ENCODE measurements at places on chromosomes 11 and 22. TPM values are rescaled to one million over a fixed set of nuclear protein-coding genes. Genes with fewer than 3 reads are reported as not detected.
A peak's percentile ranks its signal among the peaks of the same experiment; 100 is the strongest.

GRCh38 chr11:15291885-15292284 is 177.2 kb downstream of the INSC start:
- DNase-seq = no peak
- H3K27me3 ChIP-seq = no peaks in the 10 kb centered on the region
- H3K36me3 ChIP-seq = no peaks in the 10 kb centered on the region
- no peaks in the 10 kb centered on the region for H3K4me1 ChIP-seq
- H3K4me3 ChIP-seq = no peak overlapping the region

- no peak overlapping the region for H3K27ac ChIP-seq
- no peak overlapping the region for H3K4me3 ChIP-seq
- no peaks in the 10 kb centered on the region for H3K36me3 ChIP-seq
- DNase-seq = no peak
- H3K27me3 ChIP-seq = peaks cover 1% of the 10 kb centered on the region
- peaks cover 23% of the 10 kb centered on the region for H3K4me1 ChIP-seq
Measured at GRCh38 chr22:36544107-36544620, 15.2 kb upstream of the EIF3D start.

DNA sequence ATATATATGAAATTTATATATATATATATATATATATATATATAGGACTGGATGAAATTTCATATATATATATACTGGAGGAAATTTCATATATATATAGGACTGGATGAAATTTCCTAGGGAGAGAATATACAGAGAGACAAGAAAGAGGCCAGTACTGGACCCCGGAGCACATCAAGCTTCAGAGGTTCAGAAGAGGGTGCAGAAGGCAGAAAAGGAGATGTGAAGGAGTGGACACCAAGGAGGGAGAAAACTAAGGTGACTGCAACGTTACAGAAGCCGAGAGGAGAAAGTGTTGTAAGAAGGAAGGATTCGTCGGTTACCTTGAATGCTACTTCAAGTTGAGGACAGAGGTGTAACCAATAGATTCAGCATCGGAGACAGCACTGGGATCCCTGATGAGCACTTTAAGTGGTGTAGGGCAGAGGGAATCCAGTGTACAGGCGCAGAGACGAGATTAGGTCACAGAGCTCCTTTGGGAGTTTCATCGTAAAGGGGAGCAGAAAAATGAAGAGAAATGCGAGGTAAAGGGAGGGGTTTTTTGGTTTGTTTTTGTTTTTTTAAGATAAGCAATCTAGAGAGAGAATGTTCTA is 8.5 kb upstream of the TPH1 start:
- no peak for DNase-seq
- H3K4me1 ChIP-seq = no peaks in the 10 kb centered on the region
- no peak overlapping the region for H3K27ac ChIP-seq
- H3K36me3 ChIP-seq = no peaks in the 10 kb centered on the region
- H3K27me3 ChIP-seq = peaks cover 6% of the 10 kb centered on the region

GRCh38 chr22:46517255-46517761 is 20.1 kb downstream of the CELSR1 start:
- DNase-seq = peak; percentile 88
- H3K4me1 ChIP-seq = peaks cover 14% of the 10 kb centered on the region
- H3K4me3 ChIP-seq = no peak overlapping the region
- no peaks in the 10 kb centered on the region for H3K27me3 ChIP-seq
- no peaks in the 10 kb centered on the region for H3K36me3 ChIP-seq
- H3K27ac ChIP-seq = peak overlapping the region; percentile 50

DNA sequence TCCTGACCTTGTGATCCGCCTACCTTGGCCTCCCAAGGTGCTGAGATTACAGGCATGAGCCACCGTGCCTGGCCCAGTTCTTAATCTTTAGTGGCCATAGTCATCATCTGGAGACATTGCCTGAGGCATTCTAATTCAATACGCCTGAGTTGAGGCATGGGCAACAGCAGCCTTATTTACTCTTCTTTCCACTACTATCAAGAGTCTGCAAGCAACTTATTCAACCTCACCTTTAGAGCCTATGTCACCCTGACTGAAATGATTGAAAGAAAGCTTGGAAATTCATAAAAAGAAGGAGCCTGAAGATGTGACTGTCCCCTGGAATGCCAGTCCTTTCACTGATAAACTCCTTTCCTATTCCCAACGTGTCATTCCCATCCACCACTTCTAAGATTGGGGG is 15.8 kb upstream of the PAFAH1B2 start:
- no peak overlapping the region for H3K27ac ChIP-seq
- H3K4me1 ChIP-seq = no peaks in the 10 kb centered on the region
- peaks cover 9% of the 10 kb centered on the region for H3K27me3 ChIP-seq
- no peaks in the 10 kb centered on the region for H3K36me3 ChIP-seq
- no peak for DNase-seq

DNA sequence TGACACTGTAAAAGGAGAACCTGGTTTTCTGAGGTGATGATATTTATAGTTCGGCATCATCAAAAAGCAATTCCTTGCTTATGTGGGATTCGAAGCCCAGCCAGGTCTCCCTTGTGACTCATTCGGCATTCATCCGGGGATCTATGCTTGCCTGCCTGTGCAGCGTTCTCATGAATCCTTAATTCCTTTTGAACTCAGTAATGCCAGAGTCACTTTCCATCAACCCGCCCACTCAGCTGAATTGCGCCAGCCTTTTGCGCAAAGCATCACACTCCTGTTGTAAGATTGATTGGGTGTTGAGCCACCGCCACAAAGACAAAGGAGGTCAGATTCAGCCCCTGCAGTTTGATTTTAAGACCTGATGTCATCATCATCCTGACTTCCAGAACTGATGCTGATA is 128.6 kb downstream of the SLC17A6 start:
- no peaks in the 10 kb centered on the region for H3K36me3 ChIP-seq
- no peak overlapping the region for H3K4me3 ChIP-seq
- H3K27ac ChIP-seq = no peak overlapping the region
- DNase-seq = no peak

DNA sequence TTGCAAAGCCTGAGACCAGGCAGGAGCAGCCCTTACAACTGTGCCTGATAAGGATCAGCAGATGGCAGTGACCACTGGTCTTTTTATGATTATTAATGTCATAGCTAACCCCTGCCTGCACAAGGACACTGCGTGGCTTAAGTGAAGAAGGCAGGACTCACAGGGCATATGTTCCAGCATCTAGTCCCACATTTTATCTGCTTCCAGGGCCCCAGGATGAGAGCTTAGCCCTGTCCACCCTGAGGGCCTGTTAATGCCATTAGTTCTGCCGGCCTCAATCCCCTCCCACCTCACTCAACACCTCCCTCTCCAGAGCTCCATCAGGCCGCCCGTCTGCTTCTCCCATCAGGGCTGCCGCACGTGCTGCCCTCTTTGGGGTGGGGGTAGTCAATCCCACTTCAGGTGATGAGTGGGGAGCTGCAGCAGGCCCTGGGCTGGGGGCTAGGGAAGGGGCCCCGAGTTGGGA is 33.1 kb upstream of the TSPAN18 start:
- no peak overlapping the region for H3K4me3 ChIP-seq
- H3K27me3 ChIP-seq = peaks cover 7% of the 10 kb centered on the region
- H3K36me3 ChIP-seq = no peaks in the 10 kb centered on the region
- DNase-seq = no peak
- no peak overlapping the region for H3K27ac ChIP-seq

- H3K36me3 ChIP-seq = no peaks in the 10 kb centered on the region
- no peak for DNase-seq
- H3K27ac ChIP-seq = no peak overlapping the region
- H3K4me1 ChIP-seq = no peaks in the 10 kb centered on the region
- H3K4me3 ChIP-seq = no peak overlapping the region
Measured at GRCh38 chr22:47623763-47624148, 861.3 kb downstream of the TBC1D22A start.

Gene KRTAP5-4
- not detected for total RNA-seq

Gene C11orf42
- not detected for total RNA-seq

Gene NDUFC2
- total RNA-seq = 236 TPM

- H3K27ac ChIP-seq = no peak overlapping the region
- H3K27me3 ChIP-seq = no peaks in the 10 kb centered on the region
- H3K4me1 ChIP-seq = peaks cover 11% of the 10 kb centered on the region
- no peak for DNase-seq
- H3K36me3 ChIP-seq = no peaks in the 10 kb centered on the region
Measured at GRCh38 chr11:3090096-3090901, 33.1 kb upstream of the CARS1 start.

DNA sequence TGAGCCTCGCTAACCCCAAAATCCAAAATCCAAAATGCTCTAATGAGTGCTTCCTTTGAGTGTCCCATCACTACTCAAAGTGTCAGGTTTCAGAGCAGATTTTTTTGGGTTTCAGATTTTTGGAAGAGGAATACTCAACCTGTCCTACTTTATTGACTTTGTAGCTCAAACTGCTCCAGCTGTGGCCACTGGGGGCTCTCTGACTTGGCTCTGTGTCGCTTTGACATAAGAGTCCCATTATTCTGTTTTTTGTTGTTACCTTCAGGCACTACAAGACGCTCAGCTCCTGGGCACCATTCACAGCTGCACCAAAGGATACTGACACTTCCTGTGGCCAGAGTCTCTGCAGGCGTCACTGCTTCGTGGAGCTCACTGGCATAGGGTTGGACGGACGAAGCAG is 41.1 kb downstream of the PHF21B start:
- H3K27ac ChIP-seq = no peak overlapping the region
- no peaks in the 10 kb centered on the region for H3K27me3 ChIP-seq

DNA sequence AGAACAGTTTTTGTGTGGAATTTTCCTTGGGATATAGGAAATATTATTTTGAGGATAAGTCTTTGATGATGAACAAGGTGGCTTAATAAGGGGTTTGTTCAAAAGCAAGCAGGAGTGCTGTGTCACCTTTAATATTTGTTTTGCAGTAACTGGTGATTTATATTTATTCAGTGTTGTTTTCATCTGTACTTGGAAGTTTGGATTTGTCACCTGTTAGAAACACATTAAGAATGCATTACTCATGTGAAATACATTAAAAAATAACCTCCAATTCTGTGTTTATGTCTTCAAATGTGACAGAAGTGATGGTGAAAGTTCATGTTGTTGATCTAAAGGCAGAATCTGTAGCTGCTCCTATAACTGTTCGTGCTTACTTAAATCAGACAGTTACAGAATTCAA is 70.5 kb downstream of the DKK3 start:
- H3K27me3 ChIP-seq = no peaks in the 10 kb centered on the region
- DNase-seq = no peak
- H3K4me1 ChIP-seq = no peaks in the 10 kb centered on the region
- no peak overlapping the region for H3K4me3 ChIP-seq
- peaks cover 22% of the 10 kb centered on the region for H3K36me3 ChIP-seq
- H3K27ac ChIP-seq = no peak overlapping the region

GRCh38 chr11:35313760-35314153 is 105.6 kb downstream of the SLC1A2 start:
- H3K27ac ChIP-seq = no peak overlapping the region
- no peak overlapping the region for H3K4me3 ChIP-seq
- no peaks in the 10 kb centered on the region for H3K4me1 ChIP-seq
- H3K36me3 ChIP-seq = no peaks in the 10 kb centered on the region
- DNase-seq = no peak

DNA sequence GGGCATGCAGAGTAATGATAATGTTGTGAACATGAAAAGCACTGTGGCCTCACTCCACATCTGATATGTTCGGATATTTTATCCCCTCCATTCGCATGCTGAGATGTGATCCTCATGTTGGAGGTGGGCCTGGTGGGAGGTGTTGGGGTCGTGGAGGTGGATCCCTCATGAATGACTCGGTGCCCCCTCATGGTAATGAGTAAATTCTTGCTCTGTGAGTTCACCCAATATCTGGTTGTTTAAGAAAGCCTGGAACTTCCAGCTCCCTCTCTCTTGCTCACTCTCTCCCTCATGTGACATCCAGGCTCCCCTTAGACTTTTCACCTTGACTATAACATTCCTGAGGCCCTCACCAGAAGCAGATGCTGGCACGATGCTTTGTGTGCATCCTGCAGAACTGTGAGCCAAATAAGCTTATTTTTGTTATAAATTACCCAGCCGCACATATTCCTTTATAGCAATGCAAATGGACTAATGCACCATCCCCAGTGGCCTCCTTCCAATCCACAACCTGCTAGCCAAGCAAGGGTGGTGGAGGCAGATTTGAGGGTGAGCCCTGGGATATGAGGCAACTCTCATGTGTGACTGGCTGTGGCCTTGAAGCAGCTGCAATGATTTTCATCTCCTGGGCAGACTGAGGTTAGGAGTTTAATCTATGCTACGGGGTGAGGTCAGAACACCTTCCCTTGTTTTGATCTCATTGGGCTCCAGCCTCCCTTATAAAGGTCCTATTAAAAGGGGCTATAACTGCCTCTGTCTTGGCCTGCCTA is 276.5 kb downstream of the ETS1 start:
- H3K27me3 ChIP-seq = no peaks in the 10 kb centered on the region
- DNase-seq = no peak
- no peak overlapping the region for H3K4me3 ChIP-seq

GRCh38 chr11:57547854-57548377 is 10.5 kb downstream of the SMTNL1 start:
- no peak overlapping the region for H3K4me3 ChIP-seq
- peaks cover 2% of the 10 kb centered on the region for H3K27me3 ChIP-seq
- no peaks in the 10 kb centered on the region for H3K4me1 ChIP-seq
- peak; percentile 23 for DNase-seq
- peaks cover 5% of the 10 kb centered on the region for H3K36me3 ChIP-seq

- H3K27ac ChIP-seq = no peak overlapping the region
- no peaks in the 10 kb centered on the region for H3K27me3 ChIP-seq
- no peaks in the 10 kb centered on the region for H3K4me1 ChIP-seq
- no peak overlapping the region for H3K4me3 ChIP-seq
- no peaks in the 10 kb centered on the region for H3K36me3 ChIP-seq
Measured at GRCh38 chr11:45161252-45162063, 15.0 kb downstream of the PRDM11 start.

DNA sequence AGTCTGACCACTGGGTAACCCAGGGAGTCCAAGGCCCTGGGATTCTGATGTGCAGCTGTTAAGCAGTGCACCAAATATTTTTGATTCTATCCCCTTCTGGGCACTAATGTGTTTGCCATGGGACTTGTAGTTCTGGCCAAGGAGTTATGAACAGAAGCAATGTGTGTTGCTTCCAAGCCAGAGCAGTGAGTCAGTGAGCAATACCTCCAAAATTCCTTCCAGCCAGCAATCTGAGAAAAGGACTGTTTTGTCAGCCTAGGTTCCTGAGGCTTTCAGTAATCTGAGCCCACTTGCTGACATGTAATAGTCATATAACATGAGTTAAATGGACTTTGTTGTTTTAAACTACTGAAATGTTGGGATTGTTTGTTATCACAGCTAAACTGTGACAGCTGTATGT is 311.4 kb downstream of the NELL1 start:
- no peak overlapping the region for H3K4me3 ChIP-seq
- no peak overlapping the region for H3K27ac ChIP-seq
- H3K4me1 ChIP-seq = no peaks in the 10 kb centered on the region
- DNase-seq = no peak
- no peaks in the 10 kb centered on the region for H3K27me3 ChIP-seq
- no peaks in the 10 kb centered on the region for H3K36me3 ChIP-seq

Gene MMP13
- total RNA-seq = not detected

- H3K4me1 ChIP-seq = no peaks in the 10 kb centered on the region
- no peak for DNase-seq
- no peak overlapping the region for H3K27ac ChIP-seq
- no peak overlapping the region for H3K4me3 ChIP-seq
- H3K27me3 ChIP-seq = no peaks in the 10 kb centered on the region
Measured at GRCh38 chr11:129937592-129938238, 42.3 kb upstream of the NFRKB start.

Gene PATL1
- 33.1 TPM for total RNA-seq

Gene PGA3
- not detected for total RNA-seq

Gene RAC2
- 122 TPM for total RNA-seq

Gene GRAMD1B
- 6.8 TPM for total RNA-seq
